ENCODE measurements at places on chromosomes 3 and 15.

- DNase-seq: no peak
Observed at GRCh38 chr3:52198643-52199608, 966 bp downstream of the ALAS1 start.

GRCh38 chr15:82570721-82571508 is 30.7 kb upstream of the RPS17 start:
- no peak for DNase-seq

DNA sequence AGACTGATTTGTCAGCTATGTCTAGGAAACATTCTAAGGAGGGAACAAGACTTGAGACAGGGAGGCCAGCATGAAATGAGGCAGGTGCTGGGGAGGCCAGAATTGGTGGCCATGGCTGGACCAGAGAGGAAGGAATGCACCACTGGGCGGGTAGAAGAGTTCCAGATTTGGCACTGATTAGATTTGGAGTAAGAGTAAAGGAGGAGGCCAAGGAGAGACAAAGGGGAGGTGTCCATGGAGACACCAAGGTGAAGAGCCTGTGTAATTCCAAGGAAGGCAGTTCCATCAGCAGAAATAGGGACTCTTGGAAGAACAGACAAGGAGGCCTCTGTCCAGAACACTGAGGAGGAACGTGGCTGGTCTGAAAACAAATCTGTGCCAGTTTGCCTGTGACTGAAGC is 1.8 kb downstream of the ARNT2 start:
- DNase-seq: no peak

DNA sequence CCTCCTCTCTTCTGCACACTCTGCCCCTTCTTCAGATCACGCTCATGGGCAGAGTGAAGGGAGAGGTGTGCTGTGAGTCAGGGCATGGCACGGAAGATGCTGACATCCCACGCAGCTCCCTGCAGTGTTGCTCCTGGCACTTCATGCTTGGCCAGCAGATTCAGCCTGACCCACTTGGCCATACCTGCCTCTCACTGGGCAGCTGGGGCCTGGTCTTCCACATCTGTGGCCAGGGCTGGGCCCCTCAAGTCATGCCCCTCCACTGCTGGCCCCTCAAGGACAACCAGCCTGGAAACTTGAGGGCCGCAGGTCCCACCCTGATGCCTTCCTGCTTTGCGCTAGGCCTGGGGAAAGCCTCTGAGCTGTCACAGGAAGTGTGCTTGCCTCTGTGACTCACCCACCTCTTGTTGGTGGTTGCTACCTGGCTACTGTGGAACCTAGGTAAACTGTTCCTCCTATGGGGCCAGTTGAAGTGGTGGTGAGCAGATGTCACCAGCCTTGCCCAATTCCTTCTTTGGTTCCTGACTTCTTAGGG is 48.7 kb downstream of the BSN start:
- no peak for DNase-seq

- DNase-seq: no peak
Observed at GRCh38 chr3:124935794-124936542, 1.4 kb upstream of the MUC13 start.

DNA sequence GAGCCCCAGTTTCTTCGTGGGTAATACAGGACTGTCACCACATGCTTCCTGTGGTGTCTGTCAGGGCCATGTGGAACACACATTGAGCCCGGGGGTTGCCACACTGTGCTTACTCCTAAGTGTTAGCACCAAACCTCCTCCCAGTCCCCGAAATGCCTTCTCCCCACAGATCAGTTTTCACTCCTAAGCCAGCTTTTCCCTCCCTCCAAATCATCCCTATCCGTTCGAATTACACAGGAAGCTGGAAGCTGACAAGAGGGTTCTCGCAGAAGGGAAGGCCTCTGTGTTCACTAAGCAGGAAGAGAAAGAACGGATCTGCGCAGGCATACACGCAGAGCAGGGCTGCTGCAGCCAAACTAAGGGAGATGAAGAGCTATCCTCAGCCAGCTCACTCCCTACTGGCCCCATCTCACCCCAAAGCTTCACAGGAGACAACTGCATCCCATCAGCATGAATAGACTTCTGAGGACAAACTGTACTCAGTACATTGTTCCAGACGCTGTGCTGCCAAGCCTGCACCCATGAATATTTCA is 32.3 kb downstream of the XXYLT1 start:
- no peak for DNase-seq

- peak; percentile 17 for DNase-seq
Observed at GRCh38 chr3:138049157-138049919, 39.4 kb downstream of the CLDN18 start.

GRCh38 chr15:75348562-75349350 is 1.9 kb downstream of the NEIL1 start:
- DNase-seq: no peak

DNA sequence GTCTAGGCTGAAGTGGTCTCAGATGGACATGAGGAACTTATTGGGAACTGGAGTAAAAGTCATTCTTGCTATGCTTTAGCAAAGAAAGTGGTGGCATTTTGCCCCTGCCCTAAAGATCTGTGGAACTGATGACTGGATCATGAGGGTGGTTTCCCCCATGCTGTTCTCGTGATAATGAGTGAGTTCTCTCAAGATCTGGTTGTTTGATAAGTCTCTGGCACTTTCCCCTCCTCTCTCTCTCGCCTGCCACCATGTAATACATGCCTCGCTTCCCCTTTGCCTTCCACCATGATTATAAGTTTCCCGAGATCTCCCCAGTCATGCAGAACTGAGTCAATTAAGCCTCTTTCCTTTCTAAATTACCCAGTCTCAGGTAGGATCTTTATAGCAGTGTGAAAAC is 11.5 kb upstream of the MLF1 start:
- DNase-seq: no peak

DNA sequence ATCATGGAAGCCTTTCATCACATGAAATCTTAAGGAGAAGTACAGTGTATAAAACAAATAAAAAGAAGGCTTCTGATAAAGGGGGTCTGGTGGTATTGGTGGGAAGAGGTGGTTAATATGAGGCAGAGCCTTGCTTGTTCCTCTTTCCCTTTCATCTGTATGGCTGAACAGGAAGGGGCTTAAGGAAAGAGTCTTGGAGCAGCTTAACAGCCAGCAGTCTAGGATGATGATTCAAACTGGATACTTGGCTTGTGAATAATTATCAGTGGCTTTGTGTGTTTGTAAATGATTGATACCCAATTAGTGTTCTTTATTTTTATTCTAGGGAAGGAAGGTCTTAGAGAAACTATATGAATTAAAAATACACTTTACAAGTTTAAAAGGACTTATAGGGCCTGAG is 29.1 kb upstream of the TCAIM start:
- DNase-seq: no peak

GRCh38 chr3:4507024-4507596 is 14.0 kb downstream of the ITPR1 start:
- DNase-seq: no peak

DNA sequence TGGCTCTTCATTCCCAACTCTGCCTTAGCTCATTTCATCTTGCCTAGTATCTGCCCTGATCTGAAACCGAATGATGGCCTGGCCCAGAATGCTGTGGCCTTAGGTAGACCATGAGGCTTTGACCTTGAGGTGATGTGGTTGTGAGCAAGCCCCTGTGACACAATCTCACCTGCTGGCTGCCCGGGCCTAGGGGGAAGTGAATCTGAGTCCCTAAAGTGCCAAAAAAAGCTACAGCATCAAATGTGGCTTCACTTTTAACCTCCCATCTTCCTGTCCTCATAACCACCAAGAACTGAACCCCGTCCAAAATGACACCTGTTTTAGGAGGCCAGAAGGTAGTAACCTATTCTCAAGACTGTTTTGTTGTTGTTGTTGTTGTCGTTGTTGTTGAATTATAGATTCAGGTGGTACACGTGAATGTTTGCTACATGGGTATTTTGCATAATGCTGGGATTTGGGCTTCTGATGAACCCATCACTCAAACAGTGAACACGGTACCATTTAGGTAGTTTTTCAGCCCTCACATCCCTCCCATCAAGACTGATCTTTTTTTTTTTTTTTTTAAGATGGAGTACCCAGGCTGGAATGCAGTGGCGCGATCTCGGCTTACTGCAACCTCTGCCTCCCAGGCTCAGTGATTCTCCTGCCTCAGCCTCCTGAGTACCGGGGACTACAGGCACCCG is 54.6 kb downstream of the MCCC1 start:
- no peak for DNase-seq

DNA sequence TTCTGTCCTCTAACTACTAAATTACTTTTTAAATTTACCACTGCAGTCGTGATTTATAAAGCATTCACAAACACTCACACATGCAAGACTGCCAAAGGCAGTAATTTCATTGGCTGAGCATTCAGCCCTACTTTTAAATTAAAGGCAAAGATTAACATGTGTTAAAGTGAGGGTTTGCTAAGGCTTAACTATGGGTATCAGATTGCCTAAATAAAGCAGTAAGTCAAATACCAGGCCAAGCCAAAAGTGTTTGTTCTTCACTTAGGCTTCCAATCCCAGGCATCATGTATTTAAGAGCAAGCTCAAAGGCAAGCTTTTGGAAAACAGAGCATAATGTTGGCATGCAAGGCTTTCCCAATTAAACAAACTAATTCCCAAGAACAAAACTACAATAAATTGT is 187.3 kb downstream of the SUCNR1 start:
- no peak for DNase-seq

- DNase-seq: peak; percentile 78
Observed at GRCh38 chr15:32824777-32825176, 107.0 kb downstream of the GREM1 start.

DNA sequence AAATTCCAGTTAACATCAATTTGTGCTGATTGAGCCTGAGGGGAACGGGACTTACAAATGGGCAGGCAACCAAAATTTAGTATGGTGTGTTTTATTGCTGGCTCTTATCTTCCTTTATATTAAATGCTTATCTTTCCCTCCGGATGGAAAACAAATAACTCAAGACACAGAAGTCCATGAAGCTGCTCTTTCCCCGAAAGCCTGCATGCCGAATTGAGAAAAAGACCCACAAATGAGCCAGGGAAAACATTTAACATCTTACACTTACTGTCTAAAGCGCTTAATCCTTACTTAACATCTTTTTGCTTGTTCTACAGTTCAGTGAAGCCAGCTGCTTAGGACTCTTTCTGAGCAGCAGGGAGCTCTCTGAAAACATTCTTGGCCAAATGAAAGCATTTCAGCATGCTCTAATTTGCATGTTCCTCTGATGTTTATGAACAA is 49.5 kb downstream of the HEG1 start:
- no peak for DNase-seq

GRCh38 chr15:59317211-59317610 is 55.5 kb downstream of the MYO1E start:
- DNase-seq: no peak

DNA sequence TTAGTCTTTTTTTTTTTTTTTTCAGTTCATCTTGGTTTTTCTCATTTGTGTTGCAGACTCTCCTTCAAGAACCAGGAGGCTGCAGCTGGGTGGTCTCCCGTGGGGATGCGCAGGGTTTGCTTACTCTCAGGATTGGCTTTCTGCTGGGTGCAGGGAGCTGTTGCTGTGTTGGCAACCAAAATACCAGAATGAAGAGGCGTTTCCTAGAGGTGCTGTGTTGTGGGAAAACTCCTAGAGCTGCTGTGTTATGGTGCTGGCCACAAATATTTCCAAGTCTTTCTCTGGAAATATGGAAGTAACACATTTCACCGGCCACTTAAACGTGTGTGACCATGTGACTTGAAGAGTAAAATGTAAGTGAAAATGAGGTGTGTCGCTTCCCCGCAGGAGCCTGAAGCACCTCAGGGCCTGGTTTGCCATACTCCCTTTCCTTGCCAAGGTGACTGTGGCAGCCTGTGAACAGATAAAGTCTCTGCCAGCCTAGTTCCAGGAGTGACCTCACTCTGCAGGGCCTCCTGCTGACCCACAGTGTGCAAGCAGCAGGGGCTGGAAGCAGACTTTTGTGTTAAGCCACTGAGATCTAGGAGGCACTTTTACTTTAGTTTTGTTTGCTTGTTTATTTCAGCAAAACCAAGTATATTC is 258.9 kb downstream of the ADAMTS17 start:
- no peak for DNase-seq

DNA sequence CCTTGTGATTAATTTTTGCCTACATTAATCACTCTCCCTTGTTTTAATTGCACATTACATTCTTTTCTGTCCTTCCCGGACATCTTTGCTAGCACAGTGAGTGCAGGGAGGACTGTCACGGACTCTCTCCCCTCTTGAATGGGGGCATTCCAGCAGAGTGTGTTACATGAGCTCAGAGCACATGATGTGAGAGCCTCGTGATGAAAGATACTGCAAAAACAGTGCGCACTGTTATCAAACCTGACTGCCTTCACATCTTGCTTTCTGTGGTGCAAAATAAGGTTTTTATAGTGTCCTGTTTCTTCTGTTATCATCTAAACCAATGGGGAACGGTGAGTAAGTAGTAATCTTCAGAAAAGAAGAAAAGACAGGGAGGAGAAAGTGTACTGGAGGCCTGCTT is 167.5 kb downstream of the PGPEP1L start:
- no peak for DNase-seq

DNA sequence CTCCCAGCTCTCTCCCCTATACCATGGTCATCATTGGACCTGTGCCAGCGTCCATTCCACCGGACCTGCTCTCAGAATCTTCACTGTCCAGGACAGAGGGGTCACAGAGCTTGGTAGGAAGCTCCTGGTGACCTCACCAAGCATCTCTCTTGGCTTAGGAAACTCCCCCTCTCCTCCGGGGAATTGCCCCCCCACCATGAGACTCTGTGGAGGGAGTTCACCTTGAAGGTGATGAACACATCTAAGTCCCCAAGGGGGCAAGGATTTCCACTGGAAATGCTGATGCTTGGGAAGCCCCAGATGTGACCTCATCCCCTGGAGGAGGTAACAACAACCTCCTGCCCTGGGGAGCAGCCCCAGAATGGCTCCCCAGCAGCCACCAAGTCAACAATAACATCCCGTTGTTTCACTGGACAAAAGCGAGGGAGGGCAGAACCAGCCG is 3.2 kb downstream of the SEMA7A start:
- DNase-seq: no peak

DNA sequence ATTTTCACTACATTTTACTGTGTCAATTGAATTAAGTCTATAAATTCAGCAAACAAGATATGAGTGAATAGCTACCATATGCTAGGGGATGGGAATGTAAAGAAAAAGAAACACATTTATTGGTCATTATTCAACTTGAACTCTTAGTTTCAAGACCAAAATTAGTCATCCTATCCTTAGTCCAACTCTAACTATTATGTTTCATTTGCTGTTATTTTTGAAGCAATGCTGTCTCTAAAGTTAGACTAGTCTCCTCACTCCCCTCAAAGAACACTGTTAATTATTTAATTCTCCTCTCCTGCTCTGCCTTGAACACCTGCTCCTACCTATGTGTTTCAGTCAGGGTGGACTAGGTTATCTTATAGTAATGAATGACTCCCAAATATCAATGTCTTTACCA is 920.9 kb downstream of the TUSC7 start:
- DNase-seq: no peak

GRCh38 chr3:153752405-153753027 is 368.7 kb upstream of the ARHGEF26 start:
- DNase-seq: no peak

DNA sequence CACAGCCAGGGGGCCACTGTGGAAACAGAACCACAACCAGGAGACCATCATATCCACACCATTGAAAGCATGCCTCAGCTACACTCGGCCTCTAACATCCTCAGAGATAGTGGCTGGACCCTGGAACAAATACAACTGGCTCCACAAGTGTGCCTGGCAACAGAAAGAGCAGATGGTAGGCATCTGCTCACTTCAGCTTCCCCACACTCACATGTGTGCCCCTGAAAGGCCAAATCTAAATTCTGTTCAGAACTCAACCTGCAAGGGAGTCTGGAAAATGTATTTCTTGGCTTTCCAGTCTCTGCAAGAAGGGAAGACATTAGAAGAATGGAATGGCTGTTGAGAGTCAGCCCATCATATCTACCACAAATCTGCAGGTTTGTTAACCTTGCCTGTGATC is 54.7 kb upstream of the CTNNB1 start:
- no peak for DNase-seq
